T-cell (primary cell): ENCODE measurements at places on chromosomes 7 and 10.

DNA sequence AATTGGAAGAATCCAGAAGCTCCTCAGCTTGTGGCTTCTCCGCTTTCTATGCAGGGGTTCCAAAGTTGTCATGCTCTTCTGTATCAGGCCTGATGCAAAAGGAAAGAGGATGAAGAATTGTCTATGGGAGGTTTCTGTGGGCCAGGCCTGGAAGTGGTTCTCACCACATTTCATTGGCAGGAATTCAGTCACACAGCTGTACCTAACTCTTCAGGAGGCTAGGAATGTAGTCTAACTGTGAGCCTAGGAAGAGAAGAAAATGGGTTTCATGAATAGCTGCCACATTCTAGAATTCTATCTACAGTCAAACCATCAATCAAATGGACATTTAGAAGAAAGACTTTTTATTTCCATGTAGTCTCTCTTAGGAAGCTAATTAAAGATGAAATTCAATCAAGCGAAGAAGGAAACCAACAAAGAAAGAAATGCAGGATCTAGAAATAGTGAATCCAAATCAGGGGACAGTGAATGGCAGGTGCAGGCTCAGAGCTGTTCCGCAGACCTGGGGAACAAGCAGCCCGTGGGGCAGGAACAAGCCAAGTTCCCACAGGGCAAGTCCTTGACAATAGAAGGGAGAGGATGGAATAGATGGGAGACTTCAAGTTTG is 25.4 kb upstream of the USP6NL start:
- no peak for DNase-seq

DNA sequence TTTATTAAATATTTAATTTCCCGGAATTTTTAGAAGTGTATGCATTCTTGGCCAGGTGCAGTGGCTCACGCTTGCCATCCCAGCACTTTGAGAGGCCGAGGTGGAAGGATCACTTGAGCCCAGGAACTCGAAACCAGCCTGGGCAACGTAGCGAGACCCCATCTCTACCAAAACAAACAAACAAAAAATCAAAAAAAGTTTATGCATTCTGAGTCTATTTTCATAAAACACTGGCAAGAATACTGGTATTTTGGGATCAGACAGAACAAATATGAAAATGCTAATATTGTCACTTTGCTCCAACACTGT is 440.8 kb upstream of the FOXK1 start:
- DNase-seq = no peak

DNA sequence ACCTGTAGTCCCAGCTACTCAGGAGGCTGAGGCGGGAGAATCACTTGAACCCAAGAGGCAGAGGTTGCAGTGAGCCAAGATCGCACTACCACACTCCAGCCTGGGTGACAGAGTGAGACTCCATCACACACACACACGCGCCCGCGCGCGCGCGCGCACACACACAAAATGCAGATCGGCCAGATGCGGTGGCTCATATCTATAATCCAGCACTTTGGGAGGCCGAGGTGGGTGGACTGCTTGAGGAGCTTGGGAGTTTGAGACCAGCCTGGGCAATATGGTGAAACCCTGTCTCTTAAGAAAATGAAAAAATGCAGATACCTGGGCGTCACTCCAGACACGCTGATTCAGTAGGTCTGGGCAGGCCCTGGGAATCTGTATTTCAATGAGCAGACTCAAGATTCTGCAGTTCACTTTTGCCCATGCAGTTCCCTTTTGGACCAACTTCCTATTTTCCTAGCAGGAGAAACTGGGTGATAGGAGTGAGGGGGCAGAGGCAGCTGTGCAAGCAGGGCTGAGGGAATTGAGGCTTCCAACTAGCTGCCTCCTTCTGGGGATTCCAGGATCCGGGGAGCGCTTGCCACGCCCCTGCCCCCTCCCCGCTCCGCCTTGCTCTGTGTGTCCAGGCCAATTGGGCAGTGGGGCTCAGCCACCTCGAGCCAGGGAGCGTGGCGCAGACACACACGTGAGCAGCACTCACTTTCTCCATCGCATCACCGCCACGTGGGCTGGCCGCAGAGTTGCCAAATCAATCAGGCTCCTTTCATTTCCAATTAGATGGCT is 173.6 kb downstream of the SH3PXD2A start:
- no peak for DNase-seq

DNA sequence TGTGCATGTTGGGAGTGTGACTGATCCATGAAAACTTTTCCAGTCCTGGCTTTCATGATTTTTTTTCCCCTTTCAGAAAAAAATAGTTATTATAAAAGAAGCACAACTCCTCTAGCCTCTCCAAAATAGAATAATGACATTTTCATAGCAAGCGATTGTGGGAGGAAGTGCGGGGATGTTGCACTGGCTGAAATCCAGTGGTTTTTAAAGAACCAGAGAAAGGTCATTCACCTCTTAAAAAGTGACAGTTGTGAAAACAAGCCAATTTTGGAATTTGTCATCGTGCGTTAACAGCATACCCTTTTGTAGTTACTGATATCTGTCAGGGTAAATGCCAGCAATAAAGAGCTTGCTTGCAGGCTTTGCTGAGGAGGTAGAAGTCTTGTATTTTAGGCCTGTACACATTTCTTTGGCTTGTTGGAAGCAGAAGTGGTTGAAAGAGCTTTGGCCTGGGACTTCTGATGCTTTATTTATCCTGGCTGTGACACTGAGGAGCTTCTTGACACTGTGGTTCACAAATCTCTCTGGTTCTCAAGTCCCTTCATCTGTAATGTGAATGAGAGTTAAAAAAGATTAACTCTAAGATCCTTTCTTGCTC is 545.9 kb downstream of the REEP3 start:
- no peak for DNase-seq

GRCh38 chr10:3162533-3162932 is 10.0 kb downstream of the PITRM1 start:
- DNase-seq = no peak

DNA sequence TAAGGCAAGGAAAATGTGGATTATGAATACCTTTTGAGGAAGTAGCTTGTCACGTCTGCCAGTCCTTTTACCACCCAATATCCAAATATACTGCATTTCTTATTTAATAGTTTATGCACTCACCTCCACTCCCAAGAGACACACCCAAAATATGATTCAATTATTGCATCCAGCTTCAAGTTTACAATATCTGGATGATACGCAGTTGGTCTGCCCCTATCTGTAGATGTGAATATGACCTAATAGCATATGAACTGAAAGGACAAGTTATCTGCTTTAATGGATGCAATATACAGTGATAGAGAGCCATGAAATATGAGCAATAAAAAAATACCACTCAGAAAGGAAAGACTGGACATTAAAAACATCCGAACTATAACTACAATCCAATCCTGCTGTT is 159.4 kb upstream of the MAGI2 start:
- no peak for DNase-seq

GRCh38 chr7:70646536-70647248 is 485.3 kb upstream of the GALNT17 start:
- DNase-seq = no peak

GRCh38 chr7:41870461-41871138 is 167.7 kb upstream of the INHBA start:
- DNase-seq = no peak

GRCh38 chr10:112912410-112912928 is 37.6 kb upstream of the TCF7L2 start:
- no peak for DNase-seq

GRCh38 chr10:32349199-32349585 is 2.2 kb upstream of the EPC1 start:
- no peak for DNase-seq

DNA sequence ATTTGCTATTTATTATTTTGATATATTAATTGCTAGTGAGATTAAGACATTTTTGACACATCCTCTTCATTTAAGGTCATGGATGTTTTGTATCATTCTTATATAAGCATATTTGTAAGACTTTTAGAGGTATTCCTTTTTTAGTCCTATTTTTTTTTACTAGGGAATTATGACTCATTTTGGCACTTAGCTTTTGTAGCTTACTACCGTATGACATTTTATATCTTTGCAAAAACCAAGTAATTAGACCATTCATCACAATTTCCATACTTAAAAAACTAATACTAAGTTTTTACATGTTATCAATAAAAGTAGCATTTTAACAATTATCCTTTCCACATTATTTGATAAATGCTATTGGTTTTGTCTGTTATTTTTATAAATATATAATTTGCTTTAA is 41.6 kb downstream of the BMPR1A start:
- DNase-seq = no peak

GRCh38 chr10:71848325-71849275 is 2.5 kb downstream of the PSAP start:
- no peak for DNase-seq

DNA sequence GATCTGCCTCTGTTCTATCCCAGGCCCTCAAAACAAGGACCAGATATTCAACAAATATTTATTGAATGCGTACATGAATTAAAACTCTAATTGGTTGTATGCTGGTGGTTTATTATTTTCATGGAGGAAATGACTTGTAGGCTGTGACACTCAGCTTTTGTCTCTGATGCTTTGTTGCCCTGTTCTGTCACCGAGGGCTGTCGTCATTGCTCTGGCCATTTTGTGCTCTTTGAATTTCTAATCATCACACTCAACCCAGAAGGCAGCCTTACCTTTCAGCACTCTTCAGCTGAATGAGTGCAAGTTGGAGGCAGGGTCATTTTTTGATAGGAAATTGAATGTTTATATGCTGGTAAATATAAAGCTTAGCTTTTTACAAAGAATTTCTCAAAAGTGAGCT is 14.5 kb downstream of the SRGN start:
- DNase-seq = no peak

- no peak for DNase-seq
Measured at GRCh38 chr10:8055420-8056349, 1.2 kb downstream of the GATA3 start.

GRCh38 chr7:23335136-23335535 is 36.0 kb downstream of the MALSU1 start:
- DNase-seq = no peak

DNA sequence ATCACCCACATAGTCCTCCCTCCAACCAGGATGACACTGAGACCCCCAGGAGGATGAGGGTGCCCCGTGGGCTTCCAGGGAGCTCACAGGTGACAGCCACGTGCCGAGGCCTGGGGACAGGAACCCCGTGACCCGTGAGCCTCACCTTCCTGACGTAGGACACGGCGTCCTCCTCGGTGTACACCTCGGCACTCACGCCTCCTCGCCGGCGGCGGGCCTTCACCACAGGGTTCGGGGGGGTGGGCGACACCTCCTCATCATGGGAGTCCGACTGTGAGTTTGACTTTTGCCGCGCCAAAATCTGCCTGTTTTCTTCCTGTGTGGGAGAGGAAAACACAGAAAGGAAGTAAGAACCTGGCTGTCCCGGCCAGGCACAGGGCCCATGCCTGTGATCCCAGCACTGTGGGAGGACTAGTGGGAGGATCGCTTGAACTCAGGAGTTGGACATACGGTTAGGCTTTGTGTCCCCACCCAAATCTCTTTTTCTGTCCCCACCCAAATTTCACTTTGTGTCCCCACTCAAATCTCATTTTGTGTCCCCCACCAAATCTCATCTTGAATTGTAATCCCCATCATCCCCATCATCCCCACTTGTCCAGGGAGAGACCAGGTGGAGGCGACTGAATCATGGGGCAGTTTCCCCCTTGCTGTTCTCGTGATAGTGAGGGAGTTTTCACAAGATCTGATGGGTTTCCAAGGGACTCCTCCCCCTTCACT is 45.9 kb upstream of the DNAAF5 start:
- no peak for DNase-seq

GRCh38 chr10:119608316-119609155 is 11.8 kb upstream of the TIAL1 start:
- peak; percentile 13 for DNase-seq

DNA sequence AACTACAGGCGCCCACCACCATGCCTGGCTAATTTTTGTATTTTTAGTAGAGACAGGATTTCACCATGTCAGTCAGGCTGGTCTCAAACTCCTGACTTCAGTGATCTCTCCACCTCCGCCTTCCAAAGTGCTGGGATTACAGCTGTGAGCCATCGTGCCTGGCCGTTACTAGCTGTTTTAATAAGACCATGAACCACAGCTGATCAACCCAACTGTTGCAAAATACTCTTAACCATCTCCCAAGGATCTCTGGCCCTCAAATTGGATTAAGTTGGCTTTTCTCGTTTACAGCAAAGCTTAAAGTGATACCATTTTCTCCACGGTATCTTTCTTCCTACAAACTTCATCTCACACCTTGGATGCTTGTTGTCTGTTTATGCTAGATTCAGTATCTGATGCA is 18.3 kb downstream of the ZFAND2A start:
- no peak for DNase-seq

GRCh38 chr10:43105102-43105955 is 28.5 kb downstream of the RET start:
- peak; percentile 60 for DNase-seq

GRCh38 chr7:125927556-125927955 is 997.9 kb upstream of the POT1 start:
- no peak for DNase-seq

DNA sequence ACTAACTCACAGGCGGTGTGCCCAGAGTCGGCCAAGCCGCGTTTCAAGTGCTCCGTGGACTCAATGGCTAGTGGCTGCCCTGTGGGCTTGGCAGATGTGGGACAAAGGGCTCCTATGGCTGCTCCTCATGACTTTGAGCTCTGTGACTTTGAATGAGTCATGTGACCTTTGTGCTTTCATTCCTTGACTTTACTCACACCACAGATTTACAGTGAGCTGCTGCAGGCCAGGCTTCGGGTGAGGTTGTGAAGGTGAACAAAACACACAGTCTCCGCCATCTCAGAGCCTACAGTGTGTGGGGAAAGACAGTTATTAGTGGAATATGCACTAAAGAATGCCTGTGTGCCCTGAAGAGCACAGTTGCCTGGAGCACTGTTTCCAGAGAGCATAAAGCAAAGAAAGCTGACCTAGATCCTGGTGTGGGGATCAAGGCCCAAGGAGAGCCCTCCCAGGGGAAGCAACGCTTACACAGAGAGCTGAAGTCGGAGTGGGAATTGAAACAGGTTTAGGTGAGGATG is 29.7 kb upstream of the PLEKHA1 start:
- no peak for DNase-seq
